ENCODE measurements at places on chromosomes 13 and 19. TPM values are rescaled to one million over a fixed set of nuclear protein-coding genes. Genes with fewer than 3 reads are reported as not detected.

ZNF844 gene
- 2.8 TPM for polyA plus RNA-seq

KLK12 gene
- polyA plus RNA-seq: not detected

TUBA3C gene
- polyA plus RNA-seq: not detected

ADAMTS10 gene
- polyA plus RNA-seq: 2.3 TPM

C13orf42 gene
- polyA plus RNA-seq: not detected

RPL28 gene
- 118 TPM for polyA plus RNA-seq

SIAH3 gene
- polyA plus RNA-seq: not detected

ZNF69 gene
- polyA plus RNA-seq: 2.4 TPM

FPR1 gene
- 6.9 TPM for polyA plus RNA-seq

HCST gene
- polyA plus RNA-seq: 1,885 TPM

LRFN3 gene
- 0.32 TPM for polyA plus RNA-seq

IGSF23 gene
- polyA plus RNA-seq: not detected

SELENOV gene
- not detected for polyA plus RNA-seq

SBK2 gene
- polyA plus RNA-seq: not detected

Data from immature natural killer cell (primary cell).